ENCODE measurements at places on chromosomes 1 and 21.

DNA sequence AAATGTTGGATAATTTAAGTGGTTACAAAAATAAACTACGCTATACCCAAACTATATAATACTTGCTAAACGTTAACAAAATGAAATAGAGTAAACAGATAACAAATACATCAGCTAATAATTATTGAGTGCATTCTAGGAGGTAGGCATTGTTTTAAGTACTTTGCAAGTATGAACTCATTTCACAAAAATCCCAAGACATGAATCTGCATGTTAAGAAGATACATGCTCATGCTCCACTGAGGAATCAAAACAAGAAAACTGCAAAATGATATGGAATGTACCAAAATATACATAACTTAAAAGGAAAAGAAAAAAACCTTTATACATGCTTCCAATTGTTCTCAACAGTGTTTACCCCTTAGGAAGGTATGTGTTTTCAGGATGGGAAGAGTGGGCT is 2.5 kb downstream of the FRRS1 start:
- no peak for DNase-seq

- DNase-seq = no peak
Measured at GRCh38 chr1:210272666-210273065, 40.1 kb downstream of the SERTAD4 start.

GRCh38 chr1:191558379-191558778 is 599.9 kb upstream of the RGS18 start:
- no peak for DNase-seq

DNA sequence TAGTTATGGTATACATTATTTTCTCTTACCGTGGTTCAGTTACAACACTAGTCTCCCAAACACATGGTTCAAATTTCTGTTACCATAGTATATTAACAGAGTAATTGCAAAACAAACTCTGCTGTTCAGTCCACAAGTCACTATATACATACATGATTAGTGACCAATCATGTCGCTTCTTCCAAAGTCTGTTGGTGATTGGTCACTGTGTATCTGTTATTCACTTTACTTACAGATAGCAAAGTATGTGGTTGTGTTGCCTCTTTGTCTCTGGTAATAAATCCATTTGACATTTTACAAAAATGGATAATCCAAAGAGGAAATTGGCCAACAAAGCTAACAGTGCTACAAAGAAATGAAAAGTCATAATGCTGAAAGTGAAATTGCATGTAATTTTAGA is 107.2 kb downstream of the RABGAP1L start:
- no peak for DNase-seq

- DNase-seq = peak; percentile 87
Measured at GRCh38 chr1:36183309-36183856, 27.4 kb downstream of the MAP7D1 start.

GRCh38 chr1:226635456-226635941 is 86.9 kb downstream of the STUM start:
- peak; percentile 59 for DNase-seq

DNA sequence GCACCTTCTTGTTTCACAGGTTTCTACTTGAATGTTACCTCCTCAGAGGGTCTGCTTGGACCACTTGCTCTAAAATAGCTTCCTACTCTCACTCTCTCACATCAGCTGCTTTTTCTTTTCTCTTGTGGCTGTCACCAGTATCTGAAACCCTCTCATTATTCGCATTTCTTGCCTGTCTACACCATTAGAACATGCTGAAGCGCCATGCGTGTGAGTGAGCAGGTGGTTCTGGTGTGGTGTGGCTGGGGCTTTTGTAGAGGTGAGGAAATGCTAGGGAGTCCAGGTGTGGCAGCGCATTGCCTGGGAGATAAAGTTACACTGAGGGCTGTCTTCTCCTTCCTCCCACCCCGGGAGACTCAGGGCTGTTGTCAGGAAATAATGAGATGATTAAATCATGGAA is 4.1 kb downstream of the ZNF362 start:
- no peak for DNase-seq

- no peak for DNase-seq
Measured at GRCh38 chr1:50108497-50109059, at the start of gene ELAVL4. TSS of gene ELAVL4 (plus strand) at chr1:50108920. CDS start at chr1:50109190, 270 bp downstream.

DNA sequence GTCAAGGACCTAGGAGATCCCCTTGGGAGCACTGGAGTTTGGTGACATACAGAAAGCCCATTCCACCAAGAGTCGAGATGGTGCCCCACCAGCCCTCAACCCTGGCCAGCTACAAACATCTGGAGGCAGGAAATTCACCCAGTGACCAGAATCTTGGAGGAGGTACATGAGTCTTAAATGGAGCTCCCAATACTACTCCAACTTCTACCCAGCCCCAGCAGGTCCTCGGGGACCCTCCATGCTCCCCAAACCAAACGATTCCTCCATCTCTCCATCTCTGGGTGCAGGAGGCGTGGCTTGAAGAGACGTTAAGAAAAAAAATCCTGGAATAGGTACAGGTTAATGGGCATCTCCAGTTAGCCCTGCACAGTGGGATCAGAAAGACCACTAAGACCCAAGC is 5.5 kb upstream of the RASSF5 start:
- DNase-seq = no peak

DNA sequence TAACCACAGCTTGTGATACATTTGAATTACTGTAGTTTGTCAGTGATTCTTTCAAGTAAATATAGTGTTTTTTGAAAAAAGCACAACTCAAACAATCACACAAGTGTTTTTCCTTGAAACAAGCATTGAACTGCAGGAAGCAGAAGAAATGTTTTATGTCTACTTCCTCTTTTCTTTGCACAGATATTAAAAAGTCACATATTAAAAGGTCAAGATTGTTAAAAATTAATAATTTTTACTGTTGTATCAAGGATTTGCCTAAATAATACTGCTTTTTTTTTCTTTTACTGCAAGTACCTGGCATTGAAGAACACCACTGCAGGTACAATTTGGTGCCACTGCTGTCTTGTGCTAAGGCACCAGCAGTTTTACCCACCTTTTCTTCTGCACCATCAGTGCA is 214.2 kb upstream of the C1orf105 start:
- no peak for DNase-seq

DNA sequence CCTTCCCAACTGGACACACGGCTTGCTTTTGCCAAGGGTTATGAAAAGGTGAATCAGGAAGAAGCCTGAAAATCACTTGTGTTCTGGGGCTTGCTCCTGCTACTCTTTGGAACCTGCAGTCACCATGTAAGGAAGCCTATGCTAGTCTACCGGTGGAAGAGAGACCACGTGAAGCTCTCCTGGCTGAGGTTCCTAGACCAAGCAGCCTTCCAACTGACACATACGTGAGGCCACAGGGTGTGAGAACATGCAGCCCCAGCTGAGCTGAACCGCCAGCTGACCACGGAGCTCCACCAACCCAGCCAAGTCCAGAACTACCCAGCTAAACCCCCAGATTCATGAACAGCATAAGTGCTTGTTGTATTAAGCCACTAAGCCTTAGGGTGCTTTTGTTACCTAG is 72.8 kb upstream of the KRTAP19-8 start:
- DNase-seq = no peak

DNA sequence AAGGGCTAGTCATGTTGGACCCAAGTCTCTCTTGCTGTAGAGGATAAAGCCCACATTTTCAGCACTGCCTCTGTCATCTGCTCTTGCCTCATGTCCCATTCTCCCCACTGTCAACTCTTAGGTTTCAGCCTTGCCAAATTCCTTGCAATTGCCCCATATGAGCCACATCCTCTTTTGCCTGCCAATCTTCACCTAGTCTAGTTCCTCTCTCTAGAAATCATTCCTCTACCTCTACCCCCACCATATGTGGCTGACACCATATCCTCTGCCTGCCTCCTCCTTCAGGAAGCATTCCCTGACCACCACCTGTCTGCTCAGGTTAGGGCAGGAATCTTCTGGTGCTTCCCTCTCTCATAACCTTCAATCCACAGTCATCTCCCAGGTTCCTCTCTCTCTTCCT is 38.2 kb downstream of the SLC9A1 start:
- DNase-seq = no peak

GRCh38 chr1:244272471-244273261 is 179.0 kb downstream of the ADSS2 start:
- peak; percentile 84 for DNase-seq

GRCh38 chr1:226548256-226549093 is at the start of gene STUM:
TSS of gene STUM (plus strand) at chr1:226548764. CDS start at chr1:226548905, 141 bp downstream.
- DNase-seq = peak; percentile 71

- DNase-seq = no peak
Measured at GRCh38 chr1:11058026-11058425, 1.8 kb downstream of the SRM start.

DNA sequence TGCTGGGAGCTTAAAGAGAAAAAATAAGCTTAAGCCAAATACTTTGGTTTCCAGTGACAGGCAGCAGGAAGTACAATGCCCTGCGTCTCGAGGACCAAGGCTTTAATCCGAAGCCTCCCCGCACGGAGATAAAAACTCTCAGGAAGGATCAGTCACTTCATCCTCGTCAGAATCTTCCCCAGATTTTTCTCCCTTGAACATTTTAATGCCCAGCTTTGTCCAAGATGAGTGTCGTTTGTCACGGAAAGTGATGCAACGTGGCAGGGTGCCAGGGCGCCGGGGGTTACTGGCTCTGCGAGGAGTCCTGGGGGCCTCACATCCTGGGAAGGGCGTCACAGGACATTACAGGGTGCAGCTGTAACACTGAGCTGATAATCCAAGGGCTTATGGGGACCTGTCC is 25.2 kb upstream of the PCBP3 start:
- peak; percentile 54 for DNase-seq

GRCh38 chr1:205172729-205173366 is 38.7 kb downstream of the DSTYK start:
- DNase-seq = no peak

- no peak for DNase-seq
Measured at GRCh38 chr21:39232861-39233291, 49.6 kb upstream of the PSMG1 start.

DNA sequence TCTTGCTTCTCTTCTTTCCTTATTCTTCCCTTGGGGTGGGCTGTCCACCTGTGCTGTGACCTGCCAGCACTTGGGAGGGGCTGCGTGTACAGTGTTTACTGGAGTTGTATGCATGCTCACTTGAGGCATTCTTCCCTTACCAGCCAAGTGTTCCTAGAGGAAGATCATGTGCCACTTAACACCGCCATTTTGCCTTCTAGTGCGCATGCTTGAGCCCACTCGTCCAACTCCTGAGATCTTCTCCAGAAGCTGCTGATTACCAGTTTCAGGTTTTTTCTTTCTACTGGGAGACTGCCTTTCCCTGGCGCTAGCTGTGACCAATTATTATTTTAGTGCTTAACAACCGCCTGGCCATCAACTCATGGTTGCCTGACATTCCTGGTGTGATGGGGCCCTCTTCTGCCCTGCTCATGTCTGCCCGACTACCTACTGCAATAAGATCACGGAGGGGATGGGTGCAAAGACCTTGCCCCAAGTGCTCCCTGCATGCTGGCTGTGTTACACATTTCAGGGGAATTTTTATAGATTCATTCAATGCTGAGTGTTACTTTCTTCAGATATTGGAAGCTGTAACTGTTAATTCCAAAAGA is 74.2 kb upstream of the B3GALT5 start:
- no peak for DNase-seq

DNA sequence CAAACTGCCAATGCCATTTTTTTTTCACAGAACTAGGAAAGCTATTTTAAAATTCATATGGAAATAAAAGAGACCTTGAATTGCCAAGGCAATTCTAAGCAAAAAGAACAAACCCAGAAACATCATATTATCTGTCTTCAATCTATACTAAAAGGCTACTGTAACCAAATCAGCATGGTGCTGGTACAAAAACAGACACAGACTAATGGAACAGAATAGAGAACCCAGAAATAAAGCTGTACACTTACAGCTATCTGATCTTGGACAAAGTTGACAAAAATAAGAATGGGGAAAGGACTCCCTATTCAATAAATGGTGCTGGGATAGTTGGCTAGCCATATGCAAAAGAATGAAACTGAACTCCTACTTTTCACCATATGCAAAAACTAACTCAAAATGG is 50.5 kb downstream of the RGS4 start:
- DNase-seq = no peak

- DNase-seq = no peak
Measured at GRCh38 chr1:233675446-233675845, 61.5 kb downstream of the KCNK1 start.

DNA sequence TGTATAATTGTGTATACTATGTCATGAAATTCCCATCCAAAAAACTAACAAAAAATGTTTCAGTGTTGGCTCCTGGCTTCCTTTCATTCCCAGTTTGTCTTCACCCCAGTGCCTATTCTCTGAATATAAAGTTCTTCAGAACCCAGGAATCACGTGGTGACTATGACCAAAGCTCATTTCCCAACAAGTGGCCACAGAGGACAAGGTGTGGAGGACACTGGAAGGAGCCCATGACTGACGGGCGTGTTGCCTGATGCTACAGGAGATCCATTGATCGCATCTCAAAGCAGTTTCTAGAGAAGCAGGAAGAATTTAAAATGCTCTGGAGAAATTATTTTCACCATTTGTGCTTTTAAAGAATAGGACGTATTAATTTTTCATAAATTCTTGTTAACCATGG is 7.4 kb upstream of the GREM2 start:
- no peak for DNase-seq

DNA sequence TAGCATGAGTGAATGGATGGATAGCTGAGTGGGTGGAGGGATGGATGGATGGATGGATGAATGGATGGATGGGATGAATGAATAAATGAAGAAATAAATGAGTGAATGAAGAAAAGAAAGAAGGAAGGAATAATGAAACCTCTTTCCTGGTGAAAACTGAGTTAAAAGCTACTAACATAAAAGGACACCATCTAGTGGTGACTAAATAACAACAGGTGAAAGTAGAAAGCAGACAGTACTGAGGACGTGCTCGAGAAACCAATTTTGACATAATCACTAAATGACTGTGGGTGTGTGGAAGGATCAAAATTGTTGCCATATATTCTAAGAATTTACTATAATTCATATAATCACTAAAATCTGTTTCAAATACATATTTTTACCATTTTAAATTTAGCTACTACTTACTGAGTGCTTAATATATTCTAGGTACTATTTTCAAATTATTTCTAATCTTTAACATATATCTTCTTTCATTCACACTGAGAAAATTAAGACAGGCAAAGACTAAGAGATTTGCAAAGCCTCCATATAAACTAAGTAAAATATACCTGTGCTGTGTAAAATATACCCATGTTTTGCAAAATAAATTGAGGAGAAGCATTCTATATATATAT is 522.9 kb downstream of the LRRIQ3 start:
- no peak for DNase-seq

DNA sequence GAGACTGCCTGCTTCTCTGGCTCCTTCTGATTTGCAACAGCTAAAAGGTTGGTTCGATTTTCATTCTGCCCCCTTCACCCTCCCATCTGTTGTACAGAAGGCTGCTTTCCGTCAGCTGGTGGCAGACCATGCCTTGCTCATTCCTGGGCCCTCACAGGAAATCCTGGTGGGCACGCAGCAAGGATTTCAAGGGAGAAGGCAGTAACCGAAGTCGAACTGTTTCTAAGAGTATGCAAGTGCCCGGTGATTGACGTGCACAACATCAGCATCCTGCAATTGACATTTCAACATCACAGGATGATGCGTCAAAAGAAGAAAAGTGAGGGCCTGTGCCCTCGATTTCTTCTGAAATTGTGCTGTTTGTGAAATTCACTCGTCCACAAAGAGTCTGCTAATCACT is 83.8 kb downstream of the PLPP3 start:
- DNase-seq = no peak

GRCh38 chr1:208432346-208432745 is 188.2 kb upstream of the PLXNA2 start:
- DNase-seq = no peak

- DNase-seq = no peak
Measured at GRCh38 chr1:16195518-16195905, 16.9 kb downstream of the ARHGEF19 start.

Measured in sigmoid colon (tissue), 7 donors.